ENCODE measurements at places on chromosomes 12 and 14.

- no peak for DNase-seq
Observed at GRCh38 chr14:102252834-102253801, 51.8 kb downstream of the MOK start.

GRCh38 chr14:89078021-89078795 is 253.8 kb downstream of the TTC8 start:
- no peak for DNase-seq

- DNase-seq: no peak
Observed at GRCh38 chr12:124493809-124494750, 73.3 kb downstream of the NCOR2 start.

- no peak for DNase-seq
Observed at GRCh38 chr12:103697971-103698751, 111.1 kb downstream of the STAB2 start.

GRCh38 chr12:63354969-63355368 is 204.0 kb upstream of the AVPR1A start:
- DNase-seq: no peak

DNA sequence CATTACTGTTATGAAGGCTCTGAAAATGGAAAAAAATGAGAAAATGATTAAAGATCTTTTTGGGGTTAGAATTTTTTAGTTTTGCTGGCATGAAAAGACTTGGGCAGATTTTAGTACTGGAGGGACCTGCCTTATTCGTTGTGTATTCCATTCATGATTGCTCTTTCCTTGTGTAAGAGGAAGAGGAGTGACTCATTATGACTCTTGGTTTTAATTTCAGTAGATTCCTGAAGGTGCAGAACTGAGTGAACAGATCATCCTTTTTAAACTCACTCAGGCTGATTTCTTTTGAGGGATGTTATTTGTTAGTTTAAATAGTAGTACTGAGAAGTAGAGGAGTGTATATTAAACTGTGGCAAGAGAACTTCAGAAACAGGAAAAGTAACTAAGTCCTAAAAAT is 41.6 kb downstream of the AKAP6 start:
- DNase-seq: no peak

- DNase-seq: no peak
Observed at GRCh38 chr14:69093631-69094421, 59.1 kb downstream of the DCAF5 start.

- no peak for DNase-seq
Observed at GRCh38 chr14:65461730-65462129, 49.2 kb downstream of the FUT8 start.

DNA sequence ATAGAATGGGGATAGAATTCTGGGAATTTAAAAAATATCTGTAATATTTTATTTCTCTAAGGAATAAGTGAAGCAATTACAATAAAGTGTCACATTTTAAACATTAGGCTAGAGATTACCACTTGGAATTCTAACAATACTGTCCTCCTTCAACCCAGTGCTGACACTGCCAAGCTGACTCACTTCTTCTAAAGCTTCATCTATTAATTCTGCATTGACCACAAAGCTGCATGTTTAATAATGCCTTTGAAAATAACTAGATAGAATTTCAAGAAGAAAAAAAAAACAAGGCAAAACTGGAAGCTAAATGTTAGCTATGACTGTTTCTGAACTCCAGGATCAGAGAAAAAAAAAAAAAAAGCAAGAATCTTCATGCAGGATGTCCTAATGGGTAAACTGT is 970.7 kb upstream of the FBXO33 start:
- DNase-seq: no peak

- no peak for DNase-seq
Observed at GRCh38 chr14:22606380-22606779, 8.3 kb downstream of the ABHD4 start.

DNA sequence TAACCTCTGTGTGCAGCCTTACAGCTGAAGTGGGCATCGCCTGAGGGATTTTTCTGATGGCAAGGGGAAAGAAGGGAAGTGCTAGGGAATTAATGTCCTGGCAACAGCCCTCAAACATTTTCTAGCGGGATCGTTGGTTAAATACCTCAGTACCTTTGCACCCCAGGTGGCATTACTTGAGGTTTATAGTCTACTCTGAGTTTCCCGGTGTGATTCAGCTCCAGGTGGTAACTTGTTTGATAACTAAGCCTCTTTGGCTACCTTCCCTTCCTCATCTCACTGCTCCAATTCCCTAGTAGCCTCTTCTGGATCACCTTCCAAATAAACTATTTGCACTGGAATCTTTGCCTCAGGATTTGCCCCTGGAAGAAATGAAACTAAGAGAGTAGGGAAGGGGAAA is 237.0 kb upstream of the SSTR1 start:
- no peak for DNase-seq

DNA sequence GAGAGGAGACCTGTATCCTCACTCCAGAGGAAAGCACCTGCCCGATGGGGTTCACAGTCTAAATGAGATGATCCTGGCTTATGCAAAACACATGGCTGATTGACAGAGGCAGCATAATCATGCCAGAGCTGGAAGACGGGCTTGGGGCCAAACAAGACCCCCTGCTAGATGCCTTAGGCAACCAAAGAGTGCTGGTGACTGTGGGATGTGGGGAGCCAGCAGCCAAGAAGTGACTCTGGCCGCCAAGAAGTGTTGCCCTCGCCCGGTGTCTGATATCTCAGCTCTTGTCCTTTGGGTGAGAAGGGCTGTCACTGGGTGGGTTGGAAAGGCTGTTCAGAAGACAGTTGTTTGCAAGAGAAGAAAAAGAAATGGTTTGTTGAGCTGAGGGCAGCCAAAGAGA is 56.7 kb downstream of the PLEKHG3 start:
- no peak for DNase-seq

- DNase-seq: no peak
Observed at GRCh38 chr12:121724925-121725324, 12.4 kb downstream of the TMEM120B start.

GRCh38 chr14:89270439-89271227 is 146.4 kb downstream of the FOXN3 start:
- DNase-seq: no peak

- no peak for DNase-seq
Observed at GRCh38 chr12:72074956-72075355, 136.3 kb downstream of the TPH2 start.

DNA sequence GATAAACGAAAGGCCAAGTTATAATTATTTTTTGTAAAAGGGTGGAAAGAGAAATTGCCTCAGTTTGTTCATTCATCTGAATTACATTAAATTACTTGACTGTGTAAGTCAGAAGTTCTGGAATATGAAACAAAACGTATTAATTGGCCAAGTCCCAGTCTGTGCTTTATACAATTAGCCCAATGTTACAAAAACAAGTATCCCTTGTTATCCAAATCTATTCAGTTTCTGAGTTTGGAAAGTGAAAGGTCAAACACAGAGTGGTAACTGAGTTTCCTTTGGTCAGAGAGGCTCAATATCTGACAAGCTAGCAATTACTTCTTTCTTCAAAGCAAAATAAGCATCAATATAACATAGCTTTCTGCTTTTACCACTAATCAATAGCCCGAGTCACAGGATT is 62.6 kb downstream of the SPPL3 start:
- no peak for DNase-seq

DNA sequence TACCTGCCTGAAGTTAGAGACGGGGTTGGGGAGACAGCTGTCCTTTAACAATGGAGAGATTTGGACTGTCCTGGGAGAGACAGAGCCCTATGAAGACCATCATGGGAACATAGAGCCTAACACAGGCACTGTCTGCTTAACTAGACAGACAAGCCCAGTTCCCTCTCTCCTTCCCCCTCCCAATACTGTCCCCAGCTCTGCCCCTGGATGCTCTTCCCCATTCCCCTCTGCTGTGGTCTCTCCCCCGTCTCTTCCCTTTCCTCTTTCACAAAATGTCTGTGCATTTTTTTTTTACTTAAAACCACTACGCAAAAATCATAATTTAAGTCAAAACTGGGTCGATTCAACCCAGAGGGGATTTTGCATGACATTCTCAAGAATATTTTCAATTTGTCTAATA is 232.9 kb downstream of the CHST11 start:
- DNase-seq: no peak

GRCh38 chr14:106509176-106509575 is 982.8 kb downstream of the TMEM121 start:
- no peak for DNase-seq

GRCh38 chr12:106429043-106429552 is 71.5 kb downstream of the POLR3B start:
- no peak for DNase-seq

DNA sequence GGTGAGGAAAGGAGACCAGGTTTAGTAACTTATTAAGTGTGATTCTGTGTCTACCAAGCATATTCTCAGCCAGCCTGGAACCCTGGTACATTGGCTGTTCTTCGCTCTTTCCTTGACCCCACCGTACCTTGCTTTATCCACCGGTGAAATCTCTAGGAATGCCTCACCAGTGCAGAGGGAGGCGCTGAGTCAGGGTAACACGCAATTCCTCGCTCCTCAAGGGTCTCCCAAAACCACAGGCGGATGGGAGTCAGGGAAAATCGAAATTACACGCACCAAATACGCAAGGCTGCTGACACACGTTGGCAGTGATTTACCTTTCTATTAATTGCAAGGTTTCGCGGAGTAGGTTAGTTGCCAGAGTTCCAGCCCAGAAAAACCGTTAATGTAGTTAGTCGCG is 845 bp downstream of the L3HYPDH start:
- no peak for DNase-seq

DNA sequence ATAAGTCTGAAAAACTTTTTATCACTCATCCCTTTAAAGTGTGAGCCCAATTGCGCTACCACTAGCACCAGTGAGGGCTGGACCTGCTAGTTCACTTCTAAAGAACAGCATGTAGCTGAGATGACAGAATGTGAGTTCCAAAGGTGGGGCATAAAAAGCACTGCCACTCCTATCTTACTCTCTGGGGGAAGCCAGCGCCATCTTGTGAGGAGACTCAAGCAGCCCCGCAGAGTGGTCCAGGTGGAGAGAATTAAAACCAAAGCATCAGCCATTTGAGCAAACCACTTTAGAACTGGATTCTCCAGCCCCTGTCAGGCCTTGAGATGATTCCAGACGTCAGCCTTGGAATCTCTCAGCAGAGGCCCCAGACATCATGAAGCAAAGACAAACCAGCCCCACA is 39.9 kb downstream of the TMEM132D start:
- DNase-seq: no peak

DNA sequence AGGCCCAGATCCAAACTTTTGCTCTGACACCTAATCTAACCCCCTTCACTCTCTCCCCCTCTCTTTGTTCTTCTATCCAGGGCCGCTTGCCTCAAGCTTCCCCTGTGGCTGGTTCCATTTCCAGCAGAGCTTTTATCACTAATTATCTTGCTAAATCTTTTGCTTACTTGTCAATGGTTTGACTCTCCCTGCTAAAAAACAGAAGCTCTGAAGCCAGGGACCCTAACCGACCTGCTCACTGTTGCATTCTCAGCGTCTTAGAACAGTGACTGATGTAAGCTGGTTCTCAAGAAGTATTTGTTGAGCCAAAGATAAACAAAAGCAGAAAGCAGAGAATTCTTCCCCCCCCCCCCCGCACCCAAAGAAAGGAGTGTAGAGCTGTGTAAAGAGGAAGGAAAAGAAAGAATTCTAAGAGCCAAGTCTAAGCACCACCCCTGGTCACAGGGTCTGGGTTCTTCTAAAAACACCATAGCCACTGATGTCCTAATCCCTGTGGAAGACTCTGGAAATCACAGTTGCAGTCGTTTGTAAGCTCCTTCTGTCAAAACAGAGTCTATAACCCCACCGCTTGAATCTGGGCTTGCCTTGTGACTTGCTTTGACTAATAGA is 385.8 kb downstream of the MED13L start:
- DNase-seq: no peak

DNA sequence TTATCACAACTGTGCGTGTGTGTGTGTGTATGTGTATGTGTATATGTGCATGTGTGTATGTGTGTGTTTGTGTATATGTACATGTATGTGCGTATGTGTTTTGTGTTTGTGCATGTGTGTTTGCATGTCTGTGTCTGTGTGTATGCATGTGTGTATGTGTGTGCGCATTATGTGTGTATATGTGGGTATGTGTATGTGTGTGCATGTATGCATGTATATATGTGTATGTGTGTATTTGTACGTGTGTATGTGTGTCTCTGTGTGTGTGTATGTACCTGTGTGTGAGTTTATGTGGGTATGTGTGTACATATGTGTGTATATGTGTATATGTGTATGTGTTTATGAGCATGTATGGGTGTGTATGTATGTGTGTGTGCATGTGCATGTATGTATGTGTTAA is 37.6 kb upstream of the PIWIL1 start:
- DNase-seq: no peak

GRCh38 chr12:124939421-124940142 is 25.1 kb upstream of the UBC start:
- peak; percentile 91 for DNase-seq

- DNase-seq: no peak
Observed at GRCh38 chr14:59819446-59820088, 51.0 kb downstream of the RTN1 start.

DNA sequence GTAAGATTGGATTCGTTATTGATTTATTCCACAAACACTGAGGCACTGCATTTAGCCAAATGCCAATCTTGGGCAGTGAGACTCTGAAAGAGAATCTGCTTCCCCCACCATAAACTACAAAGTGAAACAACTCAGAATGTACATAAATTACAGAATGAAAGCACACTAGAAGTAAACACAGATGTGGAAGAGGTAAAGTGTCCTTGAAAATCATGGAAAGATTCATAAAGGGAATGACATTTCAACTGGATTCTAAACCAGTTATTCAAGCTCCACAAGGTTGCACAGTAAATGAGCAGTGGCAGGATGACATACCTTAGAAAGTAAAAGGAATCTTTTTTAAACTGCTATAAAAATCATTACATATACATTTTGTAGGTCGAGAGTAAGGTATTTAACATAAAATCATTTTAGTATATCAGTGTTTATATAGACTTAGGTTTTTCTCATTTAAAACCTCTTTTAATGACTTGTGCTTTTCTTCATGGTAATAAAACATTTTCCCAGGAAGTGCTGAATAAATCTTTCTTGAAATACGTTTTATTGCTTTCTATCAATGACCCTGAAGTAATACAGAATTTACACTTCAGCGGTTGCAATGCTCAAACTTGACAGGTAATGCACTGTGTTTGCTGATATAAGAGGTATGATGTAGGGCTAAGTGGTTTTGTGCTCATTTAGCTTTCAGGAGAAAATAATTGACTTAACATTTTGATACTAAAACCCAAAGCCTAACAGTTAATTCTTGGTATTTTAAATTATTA is 270.6 kb downstream of the NAV3 start:
- DNase-seq: no peak

DNA sequence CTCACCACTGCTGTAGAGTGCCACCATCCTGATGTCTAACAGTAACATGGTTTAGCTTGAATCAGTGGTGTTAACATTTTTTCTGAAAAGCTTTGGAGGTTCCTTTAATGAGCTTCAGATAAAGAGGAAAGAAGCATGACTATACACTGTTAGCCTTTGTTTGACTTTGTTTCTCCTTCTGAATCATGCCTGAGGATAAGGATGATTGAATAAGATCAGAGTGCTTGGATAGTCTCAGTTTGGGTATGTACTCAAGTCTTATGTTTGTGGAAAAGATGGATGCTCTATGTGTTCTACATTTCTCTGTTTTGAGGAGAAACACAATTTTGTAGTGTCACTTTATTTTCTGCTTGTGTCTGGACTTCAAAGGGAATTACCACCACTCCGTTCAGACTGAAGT is 42.0 kb downstream of the GPATCH2L start:
- no peak for DNase-seq

GRCh38 chr12:46562625-46563225 is 190.2 kb upstream of the SLC38A2 start:
- DNase-seq: no peak

- DNase-seq: no peak
Observed at GRCh38 chr12:117564881-117565280, 203.5 kb upstream of the NOS1 start.

GRCh38 chr12:92961949-92962348 is 32.9 kb upstream of the EEA1 start:
- no peak for DNase-seq
